ENCODE measurements at places on chromosomes 12 and 14.

- DNase-seq = peak; percentile 57
Measured at GRCh38 chr12:10331642-10332239, 24.1 kb downstream of the KLRD1 start.

DNA sequence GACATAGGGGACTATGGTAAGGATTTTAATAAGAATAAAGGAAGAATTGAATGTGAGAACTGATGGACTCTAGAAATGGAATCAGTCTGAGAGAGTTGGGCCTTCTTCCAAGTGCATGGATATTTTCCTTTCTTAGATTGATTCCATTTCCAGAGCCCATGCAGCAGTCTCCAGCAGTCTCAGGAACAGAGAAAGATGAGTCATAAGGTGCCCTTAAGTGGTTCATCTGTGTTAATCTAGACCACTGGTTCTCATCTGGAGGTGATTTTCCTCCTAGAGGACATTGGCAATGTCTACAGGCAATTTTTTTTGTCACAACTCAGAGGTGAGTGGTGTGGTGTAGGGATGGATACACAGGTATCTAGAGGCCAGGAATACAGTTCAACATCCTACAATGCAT is 25.9 kb downstream of the TRIM9 start:
- no peak for DNase-seq

DNA sequence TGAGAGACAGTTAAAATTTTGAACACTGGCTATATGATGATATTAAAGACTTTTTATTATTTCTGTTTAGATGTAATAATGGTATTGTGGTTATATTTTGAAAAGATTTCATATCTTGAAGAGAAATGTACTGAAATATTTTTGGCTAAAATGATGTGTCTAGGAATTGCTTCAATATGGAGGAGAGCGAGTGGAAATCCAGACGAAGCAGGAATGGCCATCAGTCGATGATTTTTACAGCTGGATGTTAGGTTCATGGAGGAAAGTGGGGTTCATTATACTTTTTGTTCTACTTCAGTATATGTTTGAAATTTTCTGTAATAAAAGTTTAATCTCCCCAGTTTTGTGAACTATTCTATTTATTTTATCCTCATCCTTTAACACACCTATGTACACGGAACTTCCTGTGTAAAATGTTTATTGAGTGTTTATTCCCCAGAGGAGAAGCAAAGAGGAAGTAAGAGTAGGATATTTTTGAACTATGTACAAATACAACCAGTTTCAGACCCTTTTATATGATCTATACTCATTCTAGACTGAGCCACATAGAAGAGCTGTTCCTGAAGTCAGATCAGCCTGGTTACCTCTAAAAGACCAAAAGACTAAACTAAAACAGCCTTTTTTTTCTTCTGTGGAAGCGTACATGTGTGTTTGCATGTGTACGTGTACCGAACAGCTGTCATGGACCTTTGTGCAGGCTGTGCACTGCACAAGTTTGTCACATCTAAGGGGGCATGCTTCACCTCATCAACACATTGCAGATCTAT is 211.0 kb upstream of the NUDT4 start:
- DNase-seq = no peak

DNA sequence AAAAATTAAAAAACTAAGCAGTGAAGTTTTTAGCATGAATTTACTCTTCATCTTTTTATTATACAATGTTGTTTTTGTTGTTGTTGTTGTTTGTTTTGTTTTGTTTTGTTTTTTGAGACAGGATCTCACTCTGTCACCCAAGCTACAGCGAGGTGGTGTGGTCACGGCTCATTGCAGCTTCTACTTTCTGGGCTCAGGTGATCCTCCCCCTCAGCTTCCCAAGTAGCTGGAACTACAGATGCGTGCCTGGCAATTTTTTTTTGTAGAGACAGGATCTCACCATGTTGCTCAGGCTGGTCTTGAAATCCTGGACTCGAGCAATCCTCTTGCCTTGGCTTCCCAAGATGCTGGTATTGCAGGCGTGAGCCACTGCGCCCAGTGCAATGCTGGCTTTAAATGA is 11.3 kb downstream of the PPFIBP1 start:
- DNase-seq = no peak

DNA sequence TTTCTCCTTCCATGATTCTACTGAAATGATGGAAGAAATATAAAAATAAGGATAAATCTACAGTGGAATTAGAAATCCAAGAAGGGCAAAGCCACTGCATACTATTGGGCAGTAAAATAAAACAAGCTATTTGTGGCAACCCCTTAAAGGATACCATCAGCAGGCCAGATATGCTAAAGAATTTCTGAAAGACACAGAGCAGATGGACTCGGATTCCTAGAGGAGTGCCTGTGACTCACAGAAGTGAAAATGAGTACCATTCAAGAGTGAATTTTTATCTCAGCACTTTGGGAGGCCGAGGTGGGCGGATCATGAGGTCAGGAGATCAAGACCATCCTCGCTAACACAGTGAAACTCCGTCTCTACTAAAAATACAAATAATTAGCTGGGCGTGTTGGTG is 318.1 kb downstream of the LRIG3 start:
- no peak for DNase-seq

- DNase-seq = peak; percentile 75
Measured at GRCh38 chr14:53043027-53043581, 92.3 kb upstream of the FERMT2 start.

DNA sequence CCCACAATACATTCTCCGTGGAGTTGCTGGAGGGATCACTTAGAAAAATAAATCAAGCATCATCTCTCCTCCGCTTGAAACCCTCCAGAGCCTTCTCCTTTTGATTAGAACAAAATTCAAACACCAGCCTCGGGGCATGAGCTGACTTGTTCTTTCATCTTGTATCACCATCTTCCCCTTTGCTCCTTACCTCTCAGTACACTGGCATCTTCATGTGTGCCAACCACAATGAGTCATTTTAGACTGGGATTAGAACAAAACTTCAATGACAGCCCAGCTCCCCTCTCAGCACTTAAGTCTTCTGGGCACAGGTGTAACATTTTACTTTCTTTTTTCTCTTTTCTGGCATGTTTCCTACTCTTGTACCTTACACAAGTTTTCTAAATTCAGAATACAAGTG is 1159.2 kb upstream of the TMEM132C start:
- DNase-seq = no peak

GRCh38 chr12:5497329-5498053 is 65.6 kb downstream of the NTF3 start:
- DNase-seq = no peak

DNA sequence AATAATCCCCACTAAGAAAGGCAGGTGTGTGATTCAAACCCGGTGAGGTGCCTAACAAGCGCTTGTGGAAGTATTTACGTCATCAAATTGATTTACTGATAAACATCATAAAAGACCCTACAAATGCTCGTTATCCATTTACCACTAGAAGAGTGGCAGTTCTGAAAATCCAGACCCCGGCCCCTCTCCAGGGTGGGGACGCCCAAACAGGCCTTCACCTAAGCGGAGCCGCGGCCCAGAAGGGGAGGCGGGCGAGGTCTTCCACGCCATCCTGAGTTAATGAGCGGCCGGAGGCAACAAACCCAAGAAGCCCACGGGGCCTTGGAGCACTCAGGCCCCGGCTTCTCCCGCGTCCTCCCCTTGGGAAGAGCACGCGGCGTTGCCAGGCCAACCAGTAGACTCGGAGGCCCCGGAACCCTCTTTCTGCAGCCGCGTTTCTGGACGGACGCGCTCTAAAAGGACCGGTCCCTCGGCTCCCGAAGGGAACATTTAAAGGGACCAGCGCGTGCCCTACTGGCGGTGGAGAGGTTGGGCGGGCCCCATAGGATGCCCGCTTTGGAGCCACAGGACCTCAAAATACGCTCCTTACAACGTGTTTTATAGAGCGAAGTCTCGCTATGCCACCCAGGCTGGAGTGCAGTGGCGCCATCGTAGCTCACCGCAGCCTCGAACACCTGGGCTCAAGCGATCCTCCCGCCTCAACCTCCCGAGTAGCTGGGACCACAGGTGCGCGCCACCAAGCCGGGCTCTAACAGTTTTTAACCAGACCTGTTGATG is 3.5 kb downstream of the PTPN21 start:
- DNase-seq = peak; percentile 85

DNA sequence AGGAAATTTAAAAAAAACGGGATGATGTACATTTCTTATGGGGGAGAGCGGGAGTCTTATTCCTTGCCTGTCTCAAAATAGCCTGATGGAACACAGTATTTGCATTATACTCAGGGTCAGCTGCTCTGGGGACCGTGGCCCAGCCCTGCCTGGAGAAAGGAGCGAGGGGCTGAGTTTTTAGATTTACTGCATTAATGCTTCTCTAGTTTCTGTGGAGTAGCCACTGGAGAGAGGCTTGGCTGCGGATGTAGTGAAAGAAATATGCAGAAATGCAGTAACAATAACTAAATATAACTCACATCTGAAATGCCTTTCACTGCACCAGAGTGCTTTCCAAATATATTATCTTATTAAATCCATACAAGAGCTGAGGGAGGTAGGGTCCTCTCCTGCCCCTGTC is 87.6 kb upstream of the MAP1LC3B2 start:
- peak; percentile 26 for DNase-seq

DNA sequence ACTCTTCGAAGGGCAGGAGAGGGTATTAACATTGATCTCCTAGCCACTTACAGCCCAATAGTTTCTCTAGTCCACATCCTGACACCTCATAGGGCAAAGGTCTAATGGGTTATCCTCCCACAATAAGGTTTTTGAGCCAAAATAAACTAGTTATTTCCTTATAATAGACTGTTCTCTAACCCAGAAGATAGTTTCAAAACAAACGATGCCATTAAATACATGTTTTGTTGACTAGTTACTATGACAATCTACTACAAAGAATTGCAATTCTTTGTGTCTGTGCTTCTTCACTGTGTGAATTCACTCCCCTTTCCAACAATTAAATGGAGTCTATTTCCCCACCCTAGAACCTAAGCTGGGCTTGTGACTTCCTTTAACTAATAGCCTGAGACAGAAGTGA is 6.4 kb upstream of the ACTR10 start:
- DNase-seq = no peak

DNA sequence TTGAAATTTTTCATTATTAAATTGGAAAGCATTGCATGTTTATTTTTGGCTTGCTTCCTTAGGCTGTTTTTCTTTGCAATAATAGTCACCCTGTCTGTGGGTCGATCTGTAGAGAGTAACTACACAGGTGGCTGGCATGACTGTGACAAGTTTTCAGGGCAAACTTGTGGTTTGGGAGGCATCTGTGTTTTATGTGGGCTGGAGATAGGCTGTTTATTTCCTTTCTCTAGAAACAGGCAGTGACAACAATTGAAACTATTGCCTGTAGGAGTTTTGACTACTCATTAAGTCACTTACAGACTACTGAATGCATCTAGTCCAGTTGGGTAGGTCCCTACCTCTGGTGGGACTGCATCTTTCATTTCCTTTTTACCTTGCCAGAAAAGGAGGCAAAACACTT is 155.6 kb downstream of the DYRK2 start:
- no peak for DNase-seq

DNA sequence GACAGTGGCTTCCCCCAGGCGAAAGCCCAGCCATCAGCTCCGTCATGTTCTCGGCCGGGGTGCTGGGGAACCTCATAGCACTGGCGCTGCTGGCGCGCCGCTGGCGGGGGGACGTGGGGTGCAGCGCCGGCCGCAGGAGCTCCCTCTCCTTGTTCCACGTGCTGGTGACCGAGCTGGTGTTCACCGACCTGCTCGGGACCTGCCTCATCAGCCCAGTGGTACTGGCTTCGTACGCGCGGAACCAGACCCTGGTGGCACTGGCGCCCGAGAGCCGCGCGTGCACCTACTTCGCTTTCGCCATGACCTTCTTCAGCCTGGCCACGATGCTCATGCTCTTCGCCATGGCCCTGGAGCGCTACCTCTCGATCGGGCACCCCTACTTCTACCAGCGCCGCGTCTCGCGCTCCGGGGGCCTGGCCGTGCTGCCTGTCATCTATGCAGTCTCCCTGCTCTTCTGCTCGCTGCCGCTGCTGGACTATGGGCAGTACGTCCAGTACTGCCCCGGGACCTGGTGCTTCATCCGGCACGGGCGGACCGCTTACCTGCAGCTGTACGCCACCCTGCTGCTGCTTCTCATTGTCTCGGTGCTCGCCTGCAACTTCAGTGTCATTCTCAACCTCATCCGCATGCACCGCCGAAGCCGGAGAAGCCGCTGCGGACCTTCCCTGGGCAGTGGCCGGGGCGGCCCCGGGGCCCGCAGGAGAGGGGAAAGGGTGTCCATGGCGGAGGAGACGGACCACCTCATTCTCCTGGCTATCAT is 663 bp downstream of the PTGER2 start:
- DNase-seq = no peak

GRCh38 chr14:78172428-78172827 is 2.3 kb downstream of the NRXN3 start:
- DNase-seq = no peak

- DNase-seq = no peak
Measured at GRCh38 chr12:13152756-13153155, 43.8 kb upstream of the EMP1 start.

- DNase-seq = peak; percentile 84
Measured at GRCh38 chr12:57726151-57726883, 12.2 kb downstream of the AGAP2 start.
